Stimulated activated CD4-positive, alpha-beta T cell treated with anti-CD3 and anti-CD28 coated beads, Interleukin-1b, Interleukin-23, amount 100 ng/mL, for 1 hour (primary cell): ENCODE measurements at places on chromosomes 7 and 10.

DNA sequence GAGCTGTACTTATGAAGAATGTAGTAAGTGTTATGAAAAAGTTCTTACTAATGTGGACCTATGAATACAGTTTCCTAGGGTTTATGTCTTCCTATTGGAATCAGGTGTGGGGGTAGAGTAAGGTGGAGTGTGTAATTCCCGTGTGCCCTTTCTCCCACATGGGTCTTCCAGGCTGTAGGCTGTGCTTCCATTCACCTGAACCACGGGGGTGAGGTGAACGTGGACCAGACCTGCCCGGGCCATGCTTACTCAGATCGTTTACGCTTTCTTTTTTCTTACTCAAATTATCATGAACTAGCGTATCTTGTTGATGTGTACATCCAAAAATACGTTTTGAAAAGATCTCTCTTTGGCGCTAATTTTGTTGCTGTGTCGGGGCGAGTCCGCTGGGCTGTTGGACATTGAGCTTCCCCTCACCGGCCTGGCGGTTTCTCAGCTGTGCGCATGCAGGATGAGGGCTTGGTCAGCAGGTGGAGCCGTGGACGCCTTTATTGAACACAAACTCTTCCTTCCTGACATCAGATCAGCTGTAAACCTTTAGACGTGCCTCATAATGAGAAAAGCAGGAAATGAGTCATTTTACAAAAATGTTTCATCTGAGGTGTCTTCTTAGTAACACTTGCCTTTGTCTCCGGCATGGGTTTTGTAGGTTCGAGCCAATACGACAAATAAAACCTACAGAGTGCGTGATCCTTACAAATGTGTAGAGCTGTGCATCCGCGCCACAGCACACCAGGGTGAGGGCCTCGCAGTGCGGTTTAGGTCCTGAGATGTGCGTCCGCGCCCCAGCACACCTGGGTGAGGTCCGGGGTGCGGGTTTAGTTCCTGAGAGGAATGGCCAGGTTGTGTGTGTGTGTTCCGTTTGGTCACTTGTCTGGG lies 53.8 kb downstream of the WDR37 start:
- DNase-seq, result peak; percentile 53

DNA sequence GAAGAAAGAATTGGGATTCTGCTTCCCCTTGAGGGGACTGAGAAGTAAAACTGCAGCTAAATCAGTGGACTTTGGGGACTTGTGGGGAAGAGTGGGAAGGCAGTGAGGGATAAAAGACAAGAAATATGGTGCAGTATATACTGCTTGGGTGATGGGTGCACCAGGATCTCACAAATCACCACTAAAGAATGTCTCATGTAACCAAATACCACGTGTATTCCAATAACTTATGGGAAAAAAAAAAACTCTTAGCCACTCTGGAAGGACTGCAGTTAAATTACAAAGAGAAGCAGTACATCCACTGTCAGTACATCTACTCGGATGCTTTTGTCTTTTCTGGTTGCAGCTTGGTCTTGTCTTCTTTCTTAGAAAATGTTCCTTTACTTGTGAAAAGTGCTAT lies 27.4 kb upstream of the GOT1 start:
- DNase-seq, result no peak

DNA sequence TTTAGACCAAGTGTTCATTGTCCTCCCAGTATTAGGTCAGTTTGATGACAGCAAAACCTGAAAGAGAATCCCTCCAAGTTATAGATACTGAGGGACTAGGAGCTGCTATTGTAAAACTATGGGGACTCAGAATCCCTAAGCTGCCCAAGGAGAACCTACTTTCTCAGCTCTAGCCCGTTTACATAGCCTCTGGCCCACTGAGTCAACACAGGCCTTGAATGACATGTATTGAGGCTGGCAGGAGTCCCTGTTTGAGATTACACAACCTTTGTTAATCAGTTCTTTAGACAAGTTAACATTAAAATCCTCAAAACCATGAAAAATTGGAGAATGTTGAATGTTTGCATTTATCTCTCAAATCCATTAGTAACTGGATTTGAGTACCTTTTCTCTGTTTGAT lies 1079.0 kb downstream of the KCNMA1 start:
- DNase-seq, result no peak

DNA sequence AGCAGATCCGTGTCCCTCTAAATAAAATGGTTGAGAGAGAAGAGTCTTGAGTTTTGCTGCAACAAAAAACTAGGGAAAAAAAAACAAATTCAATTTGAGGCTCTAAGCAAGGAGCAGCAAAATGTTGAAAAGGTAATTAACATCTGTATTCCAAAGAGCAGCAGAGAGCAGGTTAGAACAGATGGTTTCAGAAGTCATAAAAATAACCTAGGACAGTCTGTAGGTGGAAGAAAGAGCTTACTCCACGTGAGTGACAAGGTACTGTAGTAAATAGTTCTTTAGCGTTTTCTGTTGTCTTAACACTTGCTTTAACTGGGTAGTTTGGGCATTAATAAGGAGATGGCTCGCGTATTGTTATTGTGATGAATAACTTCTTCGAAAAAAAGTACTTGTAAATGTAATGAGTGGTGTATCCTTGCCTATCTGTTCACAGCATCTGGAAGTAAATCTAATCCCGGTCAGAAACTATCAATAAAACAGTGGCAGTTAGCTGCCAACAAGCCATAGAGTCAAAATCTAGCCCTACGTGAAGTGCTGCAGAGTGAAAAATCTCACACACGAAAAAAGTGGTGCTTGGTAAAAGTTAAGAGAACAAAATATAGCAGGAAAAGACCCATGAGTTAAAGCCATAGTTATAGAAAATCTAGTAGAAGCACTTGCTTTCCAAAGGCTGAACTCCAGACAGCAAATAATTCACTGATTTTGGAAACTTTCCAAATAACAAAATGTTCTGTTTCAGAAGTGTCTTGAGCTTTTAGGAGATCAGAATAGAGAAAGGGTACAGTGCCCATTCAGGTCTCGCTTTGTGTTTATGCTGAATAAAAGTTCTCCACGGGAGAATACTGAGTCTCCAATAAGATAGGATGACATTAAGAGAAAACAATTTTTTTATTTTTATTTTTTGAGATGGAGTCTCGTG lies 49.3 kb upstream of the PARD3 start:
- no peak for DNase-seq
